ENCODE measurements at places on chromosomes 1 and 21.
A peak's percentile ranks its signal among the peaks of the same experiment; 100 is the strongest.

DNA sequence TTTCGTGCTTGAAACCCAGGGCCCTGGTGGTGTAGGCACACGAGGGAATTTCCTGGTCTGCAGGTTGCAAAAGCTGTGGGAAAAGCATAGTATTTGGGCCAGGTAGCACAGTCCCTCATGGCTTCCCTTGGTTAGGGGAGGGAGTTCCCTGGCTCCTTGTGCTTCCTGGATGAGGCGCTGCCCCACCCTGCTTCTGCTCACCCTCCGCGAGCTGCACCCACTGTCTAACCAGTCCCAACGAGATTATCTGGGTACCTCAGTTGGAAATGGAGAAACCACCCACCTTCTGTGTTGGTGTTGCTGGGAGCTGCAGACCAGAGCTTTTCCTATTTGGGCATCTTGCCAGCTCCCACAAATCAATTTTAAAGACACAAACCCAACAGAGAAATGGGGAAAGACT is 183.0 kb downstream of the PHTF1 start:
- no peak for DNase-seq

DNA sequence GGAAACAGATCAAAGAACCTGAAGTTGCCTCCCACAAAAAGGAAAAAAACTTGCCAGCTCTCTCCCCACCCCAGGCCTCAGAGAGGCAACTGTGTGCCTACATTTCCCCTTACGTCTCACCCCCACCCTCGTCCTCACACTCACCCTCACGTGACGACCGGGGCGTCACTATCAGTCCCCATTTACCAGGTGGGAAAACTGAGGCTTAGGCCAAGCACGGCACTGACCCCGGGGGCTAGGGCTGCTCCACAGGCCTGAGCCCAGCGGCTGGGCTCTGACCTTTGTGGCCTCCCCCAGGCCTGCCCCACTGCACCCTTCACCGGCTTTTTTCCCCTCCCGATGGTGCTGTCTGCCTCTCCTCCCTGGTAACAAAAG is 51.5 kb upstream of the RUNX3 start:
- DNase-seq: no peak

GRCh38 chr1:76876655-76877395 is 9.5 kb downstream of the ST6GALNAC5 start:
- DNase-seq: peak; percentile 68

- DNase-seq: no peak
Observed at GRCh38 chr1:110341872-110342331, 2.7 kb downstream of the RBM15 start.

- no peak for DNase-seq
Observed at GRCh38 chr1:208369658-208370057, 125.5 kb upstream of the PLXNA2 start.

DNA sequence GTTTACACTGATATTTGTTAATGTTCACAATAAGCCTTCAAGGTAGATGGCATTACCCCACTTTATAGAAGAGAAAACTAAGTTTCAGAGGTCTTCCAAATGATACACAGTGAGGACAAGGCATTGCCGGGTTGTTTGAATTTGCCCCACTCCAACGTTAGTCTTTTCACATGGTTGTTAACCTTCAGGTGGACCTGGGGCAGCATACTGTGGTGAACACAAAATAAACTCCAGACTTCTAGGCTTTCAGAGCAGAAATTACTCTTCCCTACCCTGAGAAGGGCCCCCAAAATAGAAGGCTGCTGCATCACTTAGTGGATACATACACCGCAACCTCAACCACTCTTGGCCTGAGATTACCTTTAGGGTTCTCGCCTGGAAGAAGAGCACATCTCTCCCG is 3.4 kb upstream of the KHDRBS1 start:
- no peak for DNase-seq

DNA sequence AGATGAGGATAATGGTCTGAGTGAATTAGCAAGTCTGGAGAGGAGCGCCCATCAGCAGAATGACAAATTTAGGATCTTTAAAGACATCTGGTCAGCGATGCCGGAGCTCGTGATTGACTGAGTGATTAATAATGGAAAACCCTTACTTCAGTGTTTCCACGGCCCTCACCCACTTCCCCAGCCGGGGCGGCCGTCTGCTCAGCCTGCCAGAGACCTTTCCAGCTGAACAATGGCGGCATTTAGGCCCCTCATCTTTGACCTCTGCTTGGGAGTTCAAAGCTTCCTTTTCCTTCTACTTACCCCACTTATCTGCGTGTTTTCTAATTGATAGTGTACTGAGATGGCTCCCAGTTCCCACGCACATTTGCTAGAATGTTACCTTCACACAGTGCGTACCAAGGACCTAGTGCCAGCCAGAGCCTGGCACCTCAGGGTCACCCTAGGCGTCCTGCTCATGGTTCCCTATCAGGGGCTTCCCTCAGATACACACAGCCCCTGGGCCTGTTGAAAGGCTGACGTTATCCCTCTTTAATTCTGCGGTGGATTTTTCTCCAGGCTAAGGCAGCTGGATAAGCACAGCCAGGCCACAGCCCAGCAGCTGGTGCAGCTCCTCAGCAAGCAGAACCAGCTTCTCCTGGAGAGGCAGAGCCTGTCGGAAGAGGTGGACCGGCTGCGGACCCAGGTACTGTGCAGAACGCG is 232.8 kb downstream of the SDCCAG8 start:
- no peak for DNase-seq

DNA sequence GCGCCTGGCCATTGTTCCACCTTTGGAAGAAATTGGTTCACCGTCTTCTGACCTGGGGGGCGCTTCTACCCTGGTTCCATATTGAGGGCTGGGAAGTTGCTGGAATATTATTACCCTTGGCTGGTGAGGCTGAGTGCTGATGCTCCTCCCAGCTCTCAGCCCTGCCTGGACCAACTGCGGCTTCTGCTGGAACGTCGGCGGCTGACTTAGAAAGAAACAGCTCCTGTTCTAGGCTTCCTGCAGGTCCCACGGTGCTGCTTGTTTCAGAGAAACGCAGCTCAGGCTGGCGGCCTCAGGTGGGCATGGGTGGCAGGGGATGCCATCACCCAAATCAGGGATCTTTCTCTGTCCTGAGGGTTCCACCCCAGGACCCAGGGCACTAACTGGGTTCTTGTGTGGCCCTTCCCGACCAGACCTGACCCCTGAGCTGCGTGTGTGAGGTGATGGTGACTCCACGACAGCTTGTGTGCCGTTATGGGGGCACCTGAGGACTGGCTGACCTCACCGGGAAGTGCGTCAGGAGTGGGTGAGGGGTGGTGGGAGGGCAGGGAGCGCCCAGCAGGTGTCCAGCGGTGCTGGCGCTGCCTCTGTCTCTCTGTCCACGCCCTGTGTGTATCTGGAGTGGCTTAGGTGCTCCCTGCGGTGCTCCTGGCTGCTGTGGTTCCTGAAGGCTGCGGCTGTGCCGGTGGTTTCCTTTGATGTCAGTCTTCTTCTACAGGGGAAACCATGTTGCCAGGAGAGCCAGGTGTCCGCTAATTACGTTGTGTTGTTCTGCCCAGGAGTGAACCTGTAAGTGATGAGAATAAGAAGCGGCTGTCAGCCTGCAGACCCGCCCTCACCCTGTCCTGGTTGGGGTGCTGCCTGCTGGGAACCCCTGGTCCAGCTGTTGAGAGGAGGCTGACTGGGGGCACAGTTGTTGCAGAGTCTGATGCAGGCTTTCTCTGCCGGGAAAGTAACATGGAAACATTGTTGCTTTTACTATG is 8.9 kb downstream of the SKI start:
- DNase-seq: no peak

DNA sequence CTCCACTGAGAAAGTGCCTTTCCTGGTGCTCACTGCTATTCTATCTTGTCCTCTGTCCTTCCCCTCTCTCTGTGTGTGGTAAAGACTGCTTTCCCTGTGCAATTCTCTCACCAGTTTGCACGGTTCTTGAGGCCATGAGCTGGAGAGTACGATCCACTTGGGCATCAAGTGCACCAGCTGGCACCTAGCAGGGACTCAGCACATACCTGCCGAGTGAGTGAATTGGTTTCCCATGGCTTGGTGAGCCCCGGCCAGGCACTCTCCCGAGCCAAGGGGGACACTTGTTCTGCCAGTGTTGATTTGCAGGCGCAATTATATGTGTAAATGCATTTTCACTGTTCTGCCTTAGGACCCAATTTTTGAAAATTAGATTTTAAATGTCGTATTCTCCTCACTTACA is 313.5 kb downstream of the DISC1 start:
- DNase-seq: no peak

DNA sequence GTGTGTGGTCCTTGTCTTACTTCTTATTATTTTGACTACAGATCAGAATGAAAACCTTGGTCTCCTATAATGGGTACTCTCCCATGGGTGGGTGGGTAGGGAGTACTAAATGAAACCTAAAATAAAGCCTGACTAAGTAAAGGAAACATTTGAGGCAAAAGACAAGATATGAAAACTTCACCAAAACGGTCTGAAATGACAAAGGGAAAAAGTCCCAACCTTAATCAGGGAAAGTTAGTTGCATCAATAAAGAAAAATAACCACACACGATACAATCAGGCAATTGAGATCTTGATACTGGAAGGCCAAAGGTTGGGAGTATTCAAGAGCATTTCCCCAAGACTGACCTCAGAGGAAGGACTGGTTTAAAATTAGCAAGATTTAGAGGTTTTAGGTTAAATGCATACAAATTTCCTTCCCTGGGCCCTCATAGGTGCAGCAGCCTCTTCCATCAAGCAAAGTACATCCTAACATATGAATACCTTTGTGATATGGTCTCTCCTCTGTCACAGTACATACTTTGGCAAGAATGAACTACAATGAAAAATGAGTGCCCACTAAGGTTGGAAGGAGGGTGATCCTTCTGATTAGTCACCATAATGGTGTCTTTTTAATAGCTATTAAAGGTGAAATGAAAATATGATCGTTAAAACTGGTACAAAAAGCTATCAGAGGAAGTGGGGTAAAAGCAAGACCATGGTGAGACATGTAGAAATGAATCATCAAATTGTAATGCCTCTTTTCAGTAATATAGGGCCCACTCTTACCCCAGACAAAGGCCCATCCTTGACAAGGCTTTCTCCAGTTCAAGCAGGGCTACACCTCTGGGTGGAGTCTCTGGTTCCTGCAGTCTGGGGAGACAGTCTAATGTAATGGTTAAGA is 15.3 kb upstream of the TNFSF4 start:
- DNase-seq: no peak

GRCh38 chr1:62906428-62906886 is 122.5 kb downstream of the ATG4C start:
- peak; percentile 8 for DNase-seq

- DNase-seq: no peak
Observed at GRCh38 chr21:33135925-33136324, 66.0 kb downstream of the OLIG1 start.

DNA sequence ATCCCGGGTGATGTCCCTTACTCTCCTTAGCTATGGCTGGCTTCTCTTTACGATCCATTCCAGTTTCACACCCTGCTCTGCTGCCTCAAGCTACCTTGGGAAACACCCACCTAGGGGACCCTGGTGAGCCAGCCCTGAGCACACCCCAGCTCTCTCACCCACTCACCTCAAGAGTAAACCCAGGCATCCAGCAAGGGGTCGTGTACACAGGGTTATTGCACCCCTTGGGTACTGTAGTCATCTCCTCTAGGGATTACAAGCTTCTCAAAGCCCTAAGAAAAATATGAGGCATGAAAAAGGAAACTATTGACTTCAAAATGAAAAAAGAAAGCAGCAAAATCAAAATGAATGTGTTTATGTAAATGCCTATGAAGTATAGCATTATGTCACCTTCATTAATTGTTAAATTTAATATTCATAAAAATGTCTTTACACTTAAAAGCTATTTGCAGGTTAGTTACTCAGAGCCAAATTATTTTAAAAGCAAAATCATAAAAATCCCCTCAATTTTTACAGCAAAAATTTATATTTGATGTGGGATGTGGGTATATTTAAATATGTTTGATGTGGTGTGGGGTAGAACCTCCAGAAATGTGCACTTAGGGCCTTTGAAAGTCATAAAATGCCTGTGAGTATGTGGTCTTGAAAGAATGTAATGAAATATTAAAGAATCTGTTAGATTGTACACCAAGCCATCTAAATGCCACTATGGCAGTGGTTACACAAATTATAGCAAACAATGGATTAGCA is 190.3 kb downstream of the C1orf94 start:
- DNase-seq: no peak

GRCh38 chr1:15220825-15221431 is 26.1 kb upstream of the FHAD1 start:
- DNase-seq: no peak

DNA sequence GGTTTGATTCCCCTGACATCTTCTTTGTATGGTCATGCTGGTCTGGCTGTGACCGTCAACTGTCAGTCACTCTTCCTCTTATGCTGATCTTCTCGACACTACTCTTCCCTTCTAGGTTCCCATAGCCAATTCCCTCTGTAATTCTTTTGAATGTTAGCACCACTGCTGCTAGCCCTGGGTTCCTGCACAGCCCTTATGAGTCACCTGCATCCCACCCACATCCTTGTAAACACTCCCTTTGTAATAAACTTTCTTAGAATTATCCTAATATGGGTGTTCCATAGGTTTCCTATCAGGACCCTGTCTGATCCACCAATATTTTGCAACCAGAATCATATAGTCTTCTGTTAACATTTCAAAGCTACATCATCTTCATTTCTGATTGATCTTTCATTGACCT is 37.1 kb downstream of the JUN start:
- DNase-seq: no peak

- DNase-seq: no peak
Observed at GRCh38 chr1:23661887-23662286, 29.7 kb upstream of the RPL11 start.

DNA sequence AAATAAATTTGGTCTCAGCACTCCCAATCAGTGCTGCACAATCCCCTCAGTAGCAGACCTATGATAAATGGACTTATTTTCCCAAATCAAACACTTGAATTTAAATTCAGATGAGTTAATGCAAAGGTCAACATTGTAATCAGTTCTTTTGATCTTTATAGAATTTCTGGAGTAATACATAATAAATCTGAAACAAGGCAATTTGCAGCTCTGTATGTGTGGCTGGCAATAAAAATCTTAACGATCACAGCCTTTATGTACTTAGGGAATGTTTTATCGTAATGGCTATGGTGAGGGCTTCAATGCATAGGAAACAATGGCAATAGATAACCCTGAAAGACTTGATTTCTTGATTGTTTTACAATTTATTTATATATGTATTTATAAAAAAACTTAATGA is 91.4 kb downstream of the GPATCH2 start:
- no peak for DNase-seq

- DNase-seq: no peak
Observed at GRCh38 chr1:79532555-79532954, 526.0 kb upstream of the ADGRL4 start.

GRCh38 chr1:59687081-59687480 is 127.7 kb upstream of the HOOK1 start:
- DNase-seq: no peak

GRCh38 chr1:29689372-29690030 is 453.2 kb downstream of the PTPRU start:
- no peak for DNase-seq

- no peak for DNase-seq
Observed at GRCh38 chr21:45542667-45543370, 579 bp upstream of the SLC19A1 start.

GRCh38 chr1:190140644-190141043 is 337.0 kb downstream of the BRINP3 start:
- DNase-seq: no peak
